ENCODE measurements at places on chromosomes 2 and 18.

GRCh38 chr18:2515908-2516625, 55.2 kb downstream of the METTL4 start:
- no peak for DNase-seq

DNA sequence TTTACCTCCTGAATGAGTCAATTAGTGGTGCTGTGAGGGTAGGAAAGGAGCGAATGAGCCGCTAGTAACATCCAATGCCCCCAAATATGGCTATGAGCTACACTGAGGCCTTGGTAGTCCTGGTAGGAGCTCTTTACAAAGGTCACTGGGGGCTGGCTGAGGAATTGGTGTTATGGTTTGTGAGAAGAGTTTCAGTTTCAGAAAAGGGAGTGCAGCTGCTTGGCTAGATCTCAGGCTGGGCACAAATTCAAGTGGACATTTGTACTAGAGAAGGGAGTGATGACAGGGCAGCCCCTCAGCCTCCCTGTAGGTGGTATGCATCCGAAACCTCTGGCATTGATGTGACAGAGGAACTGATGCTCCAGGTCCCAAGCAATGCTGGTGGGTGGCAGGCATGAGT, 13.9 kb upstream of the PAIP2B start:
- DNase-seq, result no peak

GRCh38 chr2:14756981-14757657, 124.6 kb downstream of the LRATD1 start:
- no peak for DNase-seq

DNA sequence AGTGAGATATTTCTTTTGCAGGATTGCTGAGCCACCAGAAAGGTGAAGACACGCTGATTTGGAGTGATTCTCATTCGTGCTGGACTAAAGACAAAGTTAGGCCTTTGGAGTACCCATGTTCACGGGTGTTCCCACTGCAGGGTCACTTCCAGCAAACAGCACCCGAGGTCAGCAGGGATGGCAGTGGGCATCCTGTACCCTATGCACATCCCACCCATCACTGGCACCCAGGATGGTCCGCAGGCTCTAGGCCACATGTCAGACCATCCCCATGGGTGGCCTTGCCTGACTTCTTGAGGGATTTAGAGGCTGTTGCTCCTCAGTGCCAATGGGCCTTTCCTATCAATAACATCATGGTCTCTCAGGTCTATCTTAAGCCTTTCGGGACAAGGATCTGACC, 39.3 kb upstream of the TMEM17 start:
- DNase-seq, result no peak

- no peak for DNase-seq
Measured at GRCh38 chr2:128812183-128812940, 493.7 kb upstream of the HS6ST1 start.

DNA sequence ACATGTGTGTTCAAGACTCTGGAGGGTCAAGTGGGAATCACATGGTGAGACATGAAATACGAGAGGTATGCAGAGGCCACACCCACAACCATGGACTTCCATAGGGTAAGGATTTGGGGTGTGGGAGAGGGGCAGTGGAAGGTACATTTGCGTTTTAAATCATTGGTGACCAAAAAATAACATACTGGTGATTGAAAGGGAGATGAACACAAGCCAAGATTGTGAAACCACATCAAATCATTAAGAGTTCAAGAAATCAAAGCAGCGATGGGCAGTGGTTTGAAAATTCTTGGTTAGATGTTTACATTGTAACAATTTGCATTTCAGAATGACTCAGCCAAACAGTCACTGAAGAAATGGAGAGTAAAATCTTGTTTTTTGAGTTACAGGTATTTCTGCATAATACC, 1.9 kb upstream of the CABYR start:
- DNase-seq, result no peak

DNA sequence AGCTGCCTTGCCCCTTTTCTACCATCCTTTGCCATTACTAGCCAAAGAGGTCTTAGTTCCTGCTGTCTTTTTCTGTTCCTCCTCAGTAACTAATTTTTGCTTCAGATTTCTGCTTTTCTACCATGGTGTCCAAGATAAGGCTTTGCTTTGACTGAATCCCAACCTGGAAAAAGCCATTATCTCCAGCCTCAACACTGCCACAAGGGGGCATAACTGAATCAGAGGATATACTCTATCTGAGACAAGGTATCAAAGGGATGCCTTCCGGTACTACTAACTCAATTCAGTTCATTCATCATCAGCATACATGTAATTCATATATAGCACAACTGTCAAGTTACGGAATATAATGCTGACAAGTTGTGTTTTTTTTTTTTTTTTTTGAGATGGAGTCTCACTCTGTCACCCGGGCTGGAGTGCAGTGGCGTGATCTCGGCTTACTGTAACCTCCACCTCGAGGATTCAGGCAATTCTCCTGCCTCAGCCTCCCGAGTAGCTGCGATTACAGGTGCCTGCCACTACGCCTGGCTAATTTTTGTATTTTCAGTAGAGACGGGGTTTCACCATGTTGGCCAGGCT, 11.4 kb downstream of the OSGEPL1 start:
- no peak for DNase-seq

- DNase-seq, result no peak
Measured at GRCh38 chr18:78587626-78588600, 391.7 kb upstream of the SALL3 start.

- DNase-seq, result no peak
Measured at GRCh38 chr2:69692424-69692823, 48.9 kb upstream of the AAK1 start.

DNA sequence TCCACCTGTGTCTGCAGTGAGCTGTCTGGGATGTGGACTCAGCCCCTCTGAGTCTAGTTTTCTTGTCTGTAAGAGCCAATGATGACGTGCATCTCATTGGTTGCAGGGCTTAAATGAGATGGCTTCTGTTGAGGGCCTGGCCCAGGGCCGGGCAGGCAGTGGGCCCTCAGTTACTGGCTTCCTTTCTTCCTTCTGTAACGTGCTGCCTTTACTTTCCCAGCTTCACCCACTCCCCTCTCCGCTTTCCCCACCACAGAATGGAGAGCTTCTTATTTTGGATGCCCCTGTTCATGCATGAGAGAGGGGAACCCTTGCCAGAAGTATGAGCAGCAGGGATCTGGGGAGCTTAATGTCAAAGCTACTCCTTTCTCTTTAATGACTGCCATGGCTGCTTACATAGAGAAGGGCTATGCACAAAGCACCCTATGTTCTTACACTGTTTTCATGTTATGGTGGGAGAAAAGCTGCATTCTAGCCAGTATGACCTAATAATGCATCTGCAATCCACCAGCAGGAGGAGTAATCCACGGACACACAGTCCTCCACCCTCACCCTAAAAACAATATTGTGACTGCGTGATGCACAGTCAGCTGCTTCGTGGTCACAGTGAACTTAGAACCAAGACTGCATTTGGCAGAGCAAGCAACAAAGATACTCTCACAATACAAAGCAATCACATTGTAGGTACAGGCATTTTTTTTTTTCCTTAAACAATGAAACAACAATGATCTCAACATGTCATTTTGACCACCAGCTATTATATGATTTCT, 37.2 kb downstream of the CREG2 start:
- no peak for DNase-seq

GRCh38 chr2:17780546-17780945, 26.6 kb downstream of the GEN1 start:
- no peak for DNase-seq

GRCh38 chr2:220226076-220226475, 598.6 kb downstream of the SLC4A3 start:
- DNase-seq, result no peak

- DNase-seq, result no peak
Measured at GRCh38 chr2:227834423-227834822, 20.8 kb downstream of the CCL20 start.

GRCh38 chr2:187924293-187924692, 367.4 kb upstream of the GULP1 start:
- DNase-seq, result no peak

DNA sequence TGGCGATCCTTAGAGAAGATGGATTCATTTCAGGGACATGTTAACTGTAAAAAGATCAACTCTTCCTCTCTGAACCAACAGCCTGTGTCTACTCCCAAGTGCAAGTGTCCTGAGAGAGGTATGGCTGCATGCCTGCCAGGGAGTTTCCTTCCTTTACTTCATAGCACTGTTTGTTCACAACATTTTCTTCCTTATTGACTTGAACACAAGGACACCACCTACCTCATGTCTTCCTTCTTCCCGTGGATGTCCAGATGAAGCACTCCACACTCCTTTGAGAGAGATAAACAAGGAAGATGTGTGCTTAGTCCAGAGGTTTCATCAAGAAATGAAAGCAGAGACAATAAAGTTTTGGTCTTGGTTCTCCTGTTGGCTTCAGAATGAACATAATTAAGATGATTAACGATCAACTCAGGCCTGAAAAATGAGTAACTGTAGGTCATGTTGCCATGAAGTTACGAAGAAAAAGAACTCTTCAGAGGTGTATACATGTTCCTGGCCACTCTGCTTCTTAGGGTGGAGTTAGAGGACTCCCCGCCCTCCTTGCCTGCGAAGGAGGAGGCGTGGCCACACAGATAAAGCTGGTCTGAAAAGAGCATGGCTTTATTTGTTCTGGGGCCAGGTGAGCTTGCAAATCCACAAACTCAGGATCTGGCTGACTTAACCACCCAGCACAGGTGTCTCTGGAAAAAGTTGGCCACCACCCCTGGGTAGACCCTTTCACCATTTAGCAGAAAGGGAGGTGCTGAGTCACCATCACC, 155.0 kb upstream of the KCTD1 start:
- DNase-seq, result no peak

- DNase-seq, result no peak
Measured at GRCh38 chr2:137693534-137693933, 270.7 kb upstream of the HNMT start.

- DNase-seq, result no peak
Measured at GRCh38 chr18:12861637-12862036, 22.4 kb downstream of the PTPN2 start.

DNA sequence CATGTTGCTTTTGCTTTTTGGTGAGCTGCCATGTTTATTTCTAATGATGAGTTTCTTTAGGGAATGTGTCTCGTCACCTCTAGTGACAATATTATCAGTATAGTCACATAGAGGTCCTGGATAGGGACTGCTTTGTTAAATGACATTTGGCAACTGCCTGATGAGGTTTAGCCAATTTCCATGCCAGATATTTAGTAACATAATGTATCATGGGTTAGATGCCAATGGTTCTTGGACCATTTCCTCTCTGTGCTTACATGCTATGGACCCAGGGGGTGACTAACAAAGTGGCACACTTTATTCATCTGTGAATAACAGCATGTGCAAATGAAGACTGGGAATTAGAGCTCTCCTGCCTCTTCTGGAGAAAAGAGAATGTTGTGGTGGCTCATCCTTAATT, 56.2 kb upstream of the RAB27B start:
- DNase-seq, result no peak
